ENCODE measurements at places on chromosomes 16 and 17.

DNA sequence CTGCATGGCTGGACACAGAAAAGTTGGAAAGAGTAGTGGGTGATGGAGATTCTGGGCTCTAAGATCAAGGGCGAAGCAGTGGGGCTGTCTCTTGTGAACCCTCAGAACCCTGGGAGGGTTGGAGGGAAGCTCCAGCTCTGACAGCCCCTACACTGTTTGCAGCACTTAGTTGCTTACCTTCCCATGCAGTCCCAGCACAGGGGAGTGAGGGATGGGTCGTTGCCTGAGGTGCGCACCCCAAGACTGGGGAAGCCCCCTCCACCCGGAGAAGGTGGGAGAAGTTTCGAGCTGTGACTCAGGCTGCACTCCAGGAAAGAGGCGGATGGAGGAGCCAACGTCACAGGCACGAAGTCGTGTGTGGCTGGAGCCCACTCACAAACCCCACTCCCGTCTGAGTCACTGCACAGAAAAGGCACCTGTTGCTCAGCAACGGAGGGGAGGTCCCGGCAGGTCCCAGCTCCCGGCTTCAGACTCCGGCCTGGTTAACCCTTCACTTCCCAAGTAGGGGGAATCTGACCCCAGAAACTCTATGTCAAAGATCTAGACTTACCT lies 60.1 kb downstream of the AIPL1 start:
- DNase-seq: no peak

- DNase-seq: no peak
Observed at GRCh38 chr17:49549691-49550678, 25.7 kb upstream of the NXPH3 start.

- no peak for DNase-seq
Observed at GRCh38 chr16:10534748-10535147, 45.6 kb downstream of the EMP2 start.

- DNase-seq: no peak
Observed at GRCh38 chr17:66750781-66751543, 84.0 kb upstream of the CACNG5 start.

DNA sequence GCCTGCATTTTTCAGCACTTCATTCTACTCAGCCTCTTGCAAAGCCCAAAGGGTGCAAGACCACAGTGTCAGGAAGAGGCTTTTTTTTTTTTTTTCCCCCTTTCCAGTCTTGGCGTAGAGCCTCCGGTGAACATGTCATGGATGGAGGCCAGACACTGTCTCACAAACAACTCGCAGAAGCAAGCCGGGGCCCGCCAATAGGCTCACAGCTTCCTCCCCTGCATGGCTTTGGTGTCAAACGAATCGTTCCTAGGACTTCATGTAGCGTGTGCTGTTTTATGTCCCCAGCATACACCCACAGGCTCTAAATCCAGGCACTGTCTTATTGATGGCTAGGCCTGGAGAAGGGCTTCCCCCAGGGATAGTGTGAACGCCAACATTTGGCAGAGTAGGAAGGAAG lies 457.7 kb upstream of the MAF start:
- peak; percentile 56 for DNase-seq

DNA sequence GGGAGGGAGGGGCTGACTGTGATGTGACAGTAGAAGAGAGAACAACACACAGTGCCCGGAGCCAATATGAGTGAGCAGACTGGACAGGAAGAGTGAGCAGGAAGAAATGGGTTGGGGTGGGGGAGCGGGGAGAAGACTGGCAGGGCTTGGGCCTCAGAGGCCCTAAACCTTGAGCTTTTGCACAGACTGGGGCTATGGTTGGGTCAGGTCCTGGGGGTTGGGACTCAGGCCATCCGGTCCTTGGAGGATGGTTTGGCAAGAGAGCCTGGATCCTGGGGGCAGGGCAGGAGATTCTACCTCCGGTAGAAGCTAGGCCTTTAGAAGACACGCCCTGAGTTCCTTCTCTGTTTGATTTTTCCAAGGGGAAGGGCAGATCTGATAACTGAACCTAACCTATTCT lies 1.1 kb downstream of the CAMTA2 start:
- no peak for DNase-seq

DNA sequence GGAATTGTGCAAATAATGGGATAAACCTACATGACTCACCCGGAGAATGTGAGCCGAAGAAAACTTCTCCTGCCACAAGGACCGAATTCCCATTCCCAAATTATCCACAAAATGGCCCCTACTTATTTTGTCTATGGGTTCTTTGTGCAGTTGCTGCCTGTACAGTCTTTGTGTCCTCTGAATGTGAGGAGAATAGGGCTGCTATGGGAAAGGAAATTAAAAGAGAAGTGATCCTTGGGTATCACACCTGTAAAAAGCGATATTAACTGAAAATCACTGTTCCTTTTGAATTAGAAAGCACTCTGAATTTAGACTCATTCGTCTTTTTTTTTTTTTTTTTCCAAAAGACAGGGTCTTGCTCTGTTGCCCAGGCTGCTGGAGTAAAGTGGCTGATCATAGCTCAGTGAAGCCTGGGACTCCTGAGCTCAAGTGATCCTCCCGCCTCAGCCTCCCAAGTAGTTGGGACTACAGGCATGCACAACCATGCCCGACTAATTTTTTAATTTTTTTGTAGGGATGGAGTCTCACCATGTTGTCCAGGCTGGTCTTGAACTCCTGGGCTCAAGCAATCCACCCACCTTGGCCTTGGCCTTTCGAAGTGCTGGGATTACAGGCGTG lies 45.4 kb downstream of the CHD9 start:
- no peak for DNase-seq
